Activated T-helper 2 cell treated with anti-CD3 and anti-CD28 coated beads, Interferon-gamma antibody, Interleukin-2, Interleukin-4, amounts not matched to agents 10 μg/mL and 5 μg/mL and 100 μg/mL, durations not matched to agents 14 hours and 24 hours and 36 hours (primary cell): ENCODE measurements at places on chromosomes 5 and 9. TPM values are rescaled to one million over a fixed set of nuclear protein-coding genes. Genes with fewer than 3 reads are reported as not detected.

Gene TAF11L10
- total RNA-seq: not detected in 2 replicates

GRCh38 chr5:172678902-172679301, 37.8 kb downstream of the NEURL1B start:
- no peak overlapping the region for H3K4me3 ChIP-seq
- no peaks in the 10 kb centered on the region for H3K4me1 ChIP-seq
- H3K27ac ChIP-seq: no peak overlapping the region
- H3K36me3 ChIP-seq: no peaks in the 10 kb centered on the region
- no peak for DNase-seq

Gene IFNA16
- total RNA-seq: not detected in 2 replicates

GRCh38 chr5:119614838-119615237, 14.5 kb upstream of the FAM170A start:
- no peak for DNase-seq
- no peak overlapping the region for H3K27ac ChIP-seq
- H3K27me3 ChIP-seq: no peaks in the 10 kb centered on the region

DNA sequence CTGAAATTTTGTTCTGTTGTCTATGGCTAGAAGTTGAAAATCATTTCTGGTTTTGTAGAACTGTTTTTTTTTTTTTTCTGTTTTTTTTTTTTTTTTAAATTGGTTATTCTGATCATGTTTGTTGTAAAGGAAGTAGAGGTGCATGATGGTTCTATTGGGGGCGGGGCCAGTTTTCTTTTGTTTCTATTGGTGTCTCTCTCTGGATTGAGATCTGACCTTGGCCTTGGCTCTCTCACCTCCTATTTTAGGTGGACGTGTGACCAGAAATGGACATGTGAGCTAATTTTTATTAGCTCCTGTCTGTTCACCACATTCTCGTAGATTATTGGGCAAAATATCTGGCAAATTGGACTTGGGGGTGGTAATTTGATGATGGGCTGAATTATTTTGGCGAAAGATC, 3.2 kb downstream of the ZNF618 start:
- H3K36me3 ChIP-seq: peaks cover 3% of the 10 kb centered on the region
- DNase-seq: no peak
- H3K27ac ChIP-seq: no peak overlapping the region
- peaks cover 25% of the 10 kb centered on the region for H3K27me3 ChIP-seq
- H3K4me1 ChIP-seq: peaks cover 4% of the 10 kb centered on the region

Gene UBE2QL1
- 0.67 and 0.68 TPM in 2 replicates for total RNA-seq

- no peaks in the 10 kb centered on the region for H3K4me1 ChIP-seq
- no peak overlapping the region for H3K4me3 ChIP-seq
- no peak overlapping the region for H3K27ac ChIP-seq
- H3K36me3 ChIP-seq: no peaks in the 10 kb centered on the region
- no peak for DNase-seq
Measured at GRCh38 chr5:130549884-130550561, 615.0 kb downstream of the HINT1 start.

DNA sequence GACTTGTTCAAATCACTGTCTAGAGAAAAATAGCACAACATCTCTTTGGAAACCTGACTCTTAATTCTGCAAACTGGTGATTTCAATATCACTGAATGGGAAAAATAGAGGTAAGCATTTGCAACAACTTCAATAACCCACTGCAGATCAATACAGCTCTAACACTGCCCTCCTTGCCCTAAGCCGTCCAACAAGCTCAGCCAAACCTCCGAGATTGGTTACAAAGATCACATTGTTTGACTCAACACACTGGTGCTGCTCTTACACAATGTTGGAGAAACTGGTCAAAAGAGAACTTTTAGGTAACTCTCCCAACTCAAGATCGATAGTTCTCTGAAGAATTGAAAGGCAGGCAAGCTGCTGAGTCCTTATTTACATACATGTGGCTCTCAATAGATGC, 150.4 kb downstream of the SPOCK1 start:
- H3K27ac ChIP-seq: no peak overlapping the region
- H3K4me3 ChIP-seq: no peak overlapping the region
- no peaks in the 10 kb centered on the region for H3K27me3 ChIP-seq
